ENCODE measurements at places on chromosomes 6 and 20.

DNA sequence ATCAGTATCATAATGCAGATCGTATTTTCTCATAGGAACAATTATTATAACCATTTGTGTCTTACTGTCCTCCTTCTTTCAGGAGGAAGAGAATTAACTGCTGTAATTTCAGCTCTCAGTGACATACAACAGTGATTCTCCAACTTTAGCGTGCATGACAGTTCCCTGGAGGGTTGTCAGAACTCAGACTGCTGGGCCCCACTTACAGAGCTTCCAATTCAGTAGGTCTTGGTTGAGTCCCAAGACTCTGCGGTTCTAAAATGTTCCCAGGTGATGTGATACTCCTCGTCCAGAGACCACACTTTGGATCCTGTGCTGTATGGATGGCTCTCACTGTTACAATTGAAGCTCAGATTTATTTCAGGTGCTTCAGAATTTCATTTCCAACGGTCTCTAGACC lies 72.8 kb downstream of the CAP2 start:
- no peak for DNase-seq

DNA sequence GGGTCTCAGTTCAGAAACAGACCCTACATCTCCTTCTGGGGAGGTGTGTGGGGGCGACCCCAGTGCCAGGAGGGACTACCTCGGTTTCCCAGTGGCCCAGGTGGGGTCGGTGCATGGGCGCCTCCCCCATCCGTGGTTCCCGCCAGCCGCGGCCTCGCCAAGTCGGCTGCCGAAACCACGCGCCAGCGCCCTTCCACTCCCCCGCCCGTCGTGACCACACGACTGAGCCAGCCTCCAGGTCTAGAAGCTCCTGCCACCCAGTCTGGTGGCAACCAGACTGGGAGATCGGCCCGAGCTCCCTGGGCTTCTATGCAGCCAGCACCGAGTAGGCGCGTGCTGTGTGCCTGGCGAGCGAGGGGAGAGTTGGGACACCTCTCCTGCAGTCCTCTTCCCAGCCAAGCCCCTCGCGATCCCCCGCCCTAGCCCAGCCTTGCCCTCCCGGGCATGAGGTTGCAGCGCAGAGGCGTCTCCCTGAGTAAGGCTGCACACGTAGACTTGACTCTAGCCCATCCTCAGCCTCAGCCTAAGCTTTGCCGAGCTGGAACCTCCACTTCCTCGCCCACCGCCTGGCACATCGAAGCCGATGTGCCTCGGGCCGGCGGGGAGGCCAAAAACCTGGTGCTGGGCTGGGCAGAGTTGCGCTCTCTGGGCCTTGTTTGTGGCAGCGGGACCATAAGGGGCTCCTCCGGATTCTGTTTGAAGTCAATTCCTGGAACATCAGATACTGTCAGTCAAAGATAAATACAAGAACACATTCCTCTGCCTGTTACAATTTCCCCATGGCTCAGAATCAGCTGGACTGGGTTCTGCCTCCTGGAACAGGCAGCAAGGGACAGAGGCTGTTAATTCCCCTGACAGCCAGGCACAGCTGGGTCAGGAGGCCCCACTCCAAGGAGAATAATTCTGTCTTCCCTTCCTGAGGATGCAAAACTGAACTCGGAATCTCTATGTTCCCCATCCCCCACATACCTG lies 1.5 kb upstream of the CPNE5 start:
- peak; percentile 6 for DNase-seq

DNA sequence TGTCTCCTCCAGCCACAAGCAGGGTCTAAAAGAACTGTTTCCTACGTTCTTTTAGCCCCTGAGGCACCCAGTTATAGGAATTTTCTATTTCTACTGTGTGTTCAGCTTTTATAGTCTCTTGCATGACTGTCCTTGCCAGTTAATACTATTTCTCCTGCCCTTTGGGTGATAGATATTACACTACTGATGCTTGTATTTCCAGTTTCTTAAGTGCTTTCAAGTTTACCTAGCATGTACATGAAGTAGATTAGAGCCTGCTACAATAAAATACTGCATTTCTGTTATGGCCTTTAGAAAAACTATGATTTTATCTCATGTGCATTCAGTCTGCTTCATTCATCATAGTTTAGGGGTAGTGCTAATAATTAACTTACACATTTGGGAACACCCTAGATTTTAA lies 89.6 kb downstream of the FOXO3 start:
- no peak for DNase-seq

DNA sequence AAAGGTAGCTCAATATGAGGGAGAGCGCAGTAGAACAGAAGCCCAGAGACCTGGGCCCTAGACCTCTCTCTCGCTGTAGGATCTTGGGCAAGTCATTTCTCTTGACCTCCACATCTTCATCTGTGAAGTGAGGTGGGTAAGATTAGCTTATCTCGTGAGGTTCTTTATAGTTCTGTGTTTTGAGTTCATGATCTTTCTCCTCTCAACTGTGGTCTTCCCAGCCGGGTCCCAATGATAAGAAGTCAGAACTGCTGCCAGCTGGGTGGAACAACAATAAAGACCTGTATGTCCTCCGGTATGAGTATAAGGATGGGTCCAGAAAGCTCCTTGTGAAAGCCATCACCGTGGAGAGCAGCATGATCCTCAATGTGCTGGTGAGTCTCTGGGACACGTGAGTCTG lies 6.9 kb downstream of the PSMF1 start:
- DNase-seq = no peak

DNA sequence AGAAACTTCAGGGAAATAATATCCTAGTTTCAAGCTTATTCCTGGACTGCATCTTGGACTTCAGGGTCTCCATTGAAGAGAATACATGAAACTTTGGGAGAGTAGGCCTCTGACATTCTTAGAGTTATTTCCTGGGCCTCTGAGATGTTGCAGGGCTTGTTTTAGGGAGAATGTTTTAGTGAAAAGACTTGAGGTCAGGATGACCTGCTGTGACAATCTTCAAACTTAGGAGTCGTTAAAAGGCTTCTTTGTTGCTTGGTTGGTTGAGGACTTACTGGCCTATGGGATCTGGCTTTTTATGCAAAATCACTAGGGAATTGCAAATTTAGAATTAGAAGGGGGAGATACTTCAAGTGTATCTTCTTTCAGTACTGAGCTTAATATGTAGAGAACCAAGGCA lies 613.2 kb upstream of the FLRT3 start:
- no peak for DNase-seq

DNA sequence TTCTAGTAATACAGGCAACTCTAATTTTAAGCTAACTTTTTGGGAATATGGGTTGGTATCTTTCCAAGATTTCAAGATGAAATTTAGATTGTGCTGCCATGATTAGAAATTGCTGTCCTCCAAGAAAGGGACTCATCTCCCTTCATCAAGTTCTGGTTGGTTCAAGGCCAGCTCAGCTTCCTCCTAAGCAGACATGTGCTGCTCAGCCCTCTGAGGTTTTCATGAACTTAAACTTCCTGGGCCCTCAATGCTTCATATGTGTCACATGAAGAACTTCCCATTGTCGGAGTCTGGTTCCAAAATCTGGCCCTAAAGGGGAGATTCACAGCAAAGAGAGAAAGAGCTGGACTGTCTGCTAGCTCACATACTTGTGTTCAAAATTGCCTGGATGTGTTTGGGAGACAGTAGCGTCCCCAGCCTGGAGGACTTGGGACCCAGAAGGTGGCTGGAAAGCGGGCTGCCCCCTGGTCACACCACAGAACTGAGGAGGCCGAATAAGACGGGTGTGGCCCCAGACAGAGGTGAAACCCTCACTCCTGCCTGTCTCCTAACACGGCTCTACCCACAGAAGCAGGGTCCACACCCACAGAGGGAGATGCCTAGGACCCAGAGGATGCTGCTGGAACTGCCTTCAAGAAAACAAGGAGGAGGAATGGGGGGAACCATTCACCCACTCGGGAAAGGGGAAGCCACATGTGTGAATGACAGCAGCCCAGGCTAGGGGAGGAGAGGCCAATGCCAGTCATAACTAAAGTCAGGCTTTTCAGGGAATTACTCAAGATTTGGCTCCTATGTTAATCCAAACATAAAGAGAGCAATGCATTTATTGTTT lies 54.3 kb upstream of the GPR31 start:
- DNase-seq = no peak

DNA sequence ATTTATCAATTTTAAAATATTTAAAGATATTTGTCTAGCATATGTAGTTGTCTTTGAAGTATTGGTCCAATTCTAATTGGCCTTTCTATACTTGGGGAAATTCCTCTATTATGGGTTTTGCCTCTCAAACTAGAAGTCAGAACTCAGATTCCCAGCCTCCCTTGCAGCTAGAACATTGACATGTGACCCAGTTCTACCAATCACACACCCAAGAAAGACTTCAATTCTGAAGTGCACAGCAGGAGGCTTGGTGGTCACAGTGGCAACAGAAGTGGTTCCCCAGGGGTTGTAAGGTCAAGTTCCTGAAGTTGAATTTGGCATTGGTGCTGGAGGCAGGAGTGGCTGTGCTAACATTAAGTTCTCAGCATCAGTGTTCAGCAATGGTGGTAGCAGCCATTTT lies 14.8 kb upstream of the FKBP5 start:
- DNase-seq = no peak

- no peak for DNase-seq
These were observed 55.1 kb downstream of the ORC3 start for GRCh38 chr6:87645080-87645479.

DNA sequence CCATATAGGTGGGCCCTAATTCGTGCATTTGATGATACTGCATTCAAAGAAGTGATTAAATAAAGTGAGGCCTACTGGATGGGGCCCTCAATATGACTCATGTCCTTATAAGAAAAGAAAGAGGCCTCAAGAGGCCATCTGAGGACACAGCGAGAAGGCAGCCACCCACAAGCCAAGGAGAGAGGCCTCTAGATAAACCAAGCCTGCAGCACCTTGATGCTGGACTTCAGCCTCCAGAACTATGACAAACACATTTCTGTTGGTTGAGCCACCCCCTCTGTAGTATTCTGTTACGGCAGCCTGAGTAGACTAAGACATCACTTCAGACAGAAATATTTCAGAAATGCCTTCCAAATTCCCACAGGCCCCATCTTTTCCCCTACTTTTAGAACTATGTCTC lies 82.5 kb upstream of the PLEKHG1 start:
- no peak for DNase-seq

DNA sequence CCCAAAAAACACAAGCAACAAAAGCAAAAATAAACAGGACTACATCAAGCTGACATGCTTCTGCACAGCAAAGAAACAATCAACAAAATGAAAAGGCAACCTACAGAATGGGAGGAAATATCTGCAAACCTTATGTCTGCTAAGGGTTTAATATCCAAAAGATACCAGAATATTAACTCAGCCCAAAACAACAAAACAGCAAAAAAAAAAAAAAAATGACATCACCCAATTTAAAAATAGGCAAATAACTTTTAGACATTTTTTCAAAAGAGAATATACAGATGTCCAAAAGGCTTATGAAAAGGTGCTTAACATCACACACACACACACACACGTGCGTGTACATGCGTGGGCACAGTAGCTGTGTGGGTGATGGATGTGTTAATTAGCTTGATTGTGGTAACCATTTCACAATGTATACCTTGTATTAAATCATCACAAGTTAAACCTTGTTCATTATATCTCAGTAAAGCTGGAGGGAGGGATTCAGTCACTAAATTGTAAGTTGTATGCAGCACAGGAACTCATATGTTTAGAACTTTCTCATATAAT lies 52.4 kb downstream of the QKI start:
- no peak for DNase-seq

- no peak for DNase-seq
These were observed 8.4 kb upstream of the ULBP2 start for GRCh38 chr6:149933461-149933860.

DNA sequence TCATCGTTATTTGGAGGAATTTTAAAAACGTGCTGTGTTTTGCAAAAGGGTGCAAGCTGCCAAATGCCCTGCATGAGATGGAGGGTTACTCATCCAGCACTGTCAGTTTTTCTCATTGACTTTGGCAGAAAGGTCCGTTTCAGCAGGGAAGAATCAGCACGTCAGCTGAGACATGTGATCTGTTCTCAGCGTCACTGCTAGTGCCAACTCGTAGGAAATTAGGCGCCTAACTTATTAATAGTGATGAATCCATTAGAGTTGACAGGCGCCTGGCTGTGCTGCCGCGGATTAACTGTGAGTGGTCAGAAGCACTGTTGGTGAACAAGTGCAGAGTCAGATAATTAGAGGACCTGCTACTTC lies 175.5 kb upstream of the FOXQ1 start:
- no peak for DNase-seq

DNA sequence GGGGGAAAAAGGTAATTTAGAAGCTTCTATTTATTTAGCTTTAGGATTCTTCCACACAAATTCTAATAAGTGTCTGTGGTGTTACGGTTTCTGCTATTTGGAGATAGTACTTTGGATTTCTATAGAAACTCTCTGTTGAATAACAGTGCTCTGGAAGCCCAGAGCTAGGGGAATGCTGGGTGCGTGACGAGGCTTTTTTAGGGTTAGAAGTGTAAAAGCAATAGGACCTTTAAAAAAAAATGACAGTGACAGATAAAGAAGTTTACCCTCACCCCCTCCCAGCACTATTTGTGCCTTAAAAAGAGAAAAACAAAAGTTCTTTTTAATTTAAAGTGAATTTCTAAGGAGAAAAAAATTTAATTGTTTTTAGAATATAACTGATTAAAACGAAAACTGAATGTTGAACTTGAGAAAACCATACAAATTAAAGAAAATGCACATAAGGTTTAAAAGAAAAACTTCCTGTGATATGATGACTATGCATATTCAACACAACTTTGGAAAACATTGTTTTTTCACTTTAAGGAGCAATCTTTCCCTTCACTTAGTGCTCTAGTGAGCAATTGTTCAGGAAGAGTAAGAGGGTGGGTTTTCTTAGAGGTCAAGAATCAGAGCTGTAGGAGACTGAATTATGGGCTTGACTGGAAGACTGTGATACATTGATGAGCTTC lies 89.6 kb upstream of the RIPOR2 start:
- DNase-seq = no peak

- no peak for DNase-seq
These were observed 52.9 kb downstream of the EPHA7 start for GRCh38 chr6:93366506-93366905.

DNA sequence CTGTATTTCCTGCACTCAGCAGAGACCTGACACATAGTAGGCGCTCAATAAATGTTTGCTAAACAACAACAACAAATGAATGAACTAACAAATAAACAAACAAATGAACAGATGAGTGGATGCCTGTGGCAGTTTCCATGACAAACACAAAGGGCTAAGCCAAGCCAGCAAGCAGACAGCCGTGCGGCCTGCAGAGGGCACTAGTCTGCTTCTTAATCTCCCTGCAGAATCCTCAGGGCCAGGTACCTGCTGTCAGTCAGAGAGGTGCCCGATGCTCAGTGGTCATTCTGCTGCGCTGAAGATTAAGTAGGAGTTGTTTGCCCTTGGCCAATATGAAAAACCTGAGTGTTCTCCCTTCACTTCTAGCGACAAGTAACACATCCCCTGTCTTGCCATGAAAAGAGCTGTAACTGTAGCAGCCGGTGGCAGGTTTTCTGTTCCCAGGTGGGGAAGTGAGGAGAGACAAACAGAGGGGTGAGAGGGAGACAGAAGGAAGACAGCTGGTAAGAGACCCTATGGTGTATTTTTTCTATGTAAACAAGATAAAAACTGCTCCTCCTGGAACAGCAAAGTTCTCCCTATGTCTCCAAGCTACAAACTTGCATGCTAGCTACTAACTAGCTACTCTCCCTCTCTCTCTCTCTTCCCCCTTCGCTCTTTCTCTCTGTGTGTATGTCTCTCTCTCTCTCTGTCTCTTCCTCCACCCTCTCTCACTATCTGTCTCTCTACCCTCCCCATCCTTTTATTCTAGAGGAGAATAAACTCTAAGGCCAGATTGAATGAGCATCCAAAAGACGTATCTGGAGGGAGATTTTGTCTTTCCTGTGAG lies at the start of gene MC3R:
MC3R (plus strand) TSS at position 779 of the 829 bp plus-strand sequence. CDS start 112 bp downstream, outside the sequence.
- no peak for DNase-seq

- DNase-seq = peak; percentile 20
These were observed 52.7 kb upstream of the MYB start for GRCh38 chr6:135128268-135128914.
